ENCODE measurements at places on chromosomes 3 and 15.

DNA sequence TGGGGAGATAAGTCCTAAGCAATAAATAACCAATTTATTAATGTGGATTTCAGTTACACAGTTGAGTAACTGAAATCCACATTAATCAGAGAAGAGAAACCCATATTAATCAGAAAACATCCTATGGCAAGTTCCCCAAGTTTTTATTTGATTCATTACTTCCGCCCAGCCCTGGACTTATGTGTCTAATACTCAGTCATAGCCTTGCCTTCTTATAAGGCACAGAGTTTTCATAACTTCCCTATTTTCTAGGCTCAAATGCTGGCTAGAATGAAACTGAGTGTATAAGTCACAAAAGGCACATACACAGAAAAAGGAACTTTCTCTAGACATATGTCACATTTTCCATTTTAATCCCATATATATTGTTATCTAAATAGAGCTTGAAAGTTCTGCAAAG, 28.8 kb downstream of the CD47 start:
- no peak for DNase-seq

DNA sequence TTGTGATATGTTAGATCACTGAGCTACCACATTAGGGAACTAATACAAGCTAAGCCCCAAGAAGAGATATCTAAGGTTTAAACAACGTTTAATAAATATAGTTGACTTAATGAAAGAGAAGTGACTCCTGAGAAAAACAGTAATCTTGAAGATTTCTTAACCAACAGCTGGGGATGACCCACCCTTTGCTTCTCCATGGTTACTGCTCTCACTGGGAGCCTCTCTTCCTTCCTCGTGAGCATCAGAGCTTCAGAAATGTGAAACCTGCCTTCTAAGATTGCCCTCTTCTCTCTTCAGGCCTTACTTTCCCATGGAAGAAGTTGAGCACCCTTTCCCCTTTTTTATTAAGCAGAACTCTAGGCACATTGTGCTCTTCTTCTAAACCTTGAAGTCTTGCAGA, 132.2 kb upstream of the NR2E3 start:
- no peak for DNase-seq

GRCh38 chr15:57183614-57184344, 192.5 kb upstream of the CGNL1 start:
- no peak for DNase-seq

- no peak for DNase-seq
These were observed 103.5 kb downstream of the CORO2B start for GRCh38 chr15:68682330-68682729.

GRCh38 chr15:68650901-68651709, 72.3 kb downstream of the CORO2B start:
- no peak for DNase-seq

DNA sequence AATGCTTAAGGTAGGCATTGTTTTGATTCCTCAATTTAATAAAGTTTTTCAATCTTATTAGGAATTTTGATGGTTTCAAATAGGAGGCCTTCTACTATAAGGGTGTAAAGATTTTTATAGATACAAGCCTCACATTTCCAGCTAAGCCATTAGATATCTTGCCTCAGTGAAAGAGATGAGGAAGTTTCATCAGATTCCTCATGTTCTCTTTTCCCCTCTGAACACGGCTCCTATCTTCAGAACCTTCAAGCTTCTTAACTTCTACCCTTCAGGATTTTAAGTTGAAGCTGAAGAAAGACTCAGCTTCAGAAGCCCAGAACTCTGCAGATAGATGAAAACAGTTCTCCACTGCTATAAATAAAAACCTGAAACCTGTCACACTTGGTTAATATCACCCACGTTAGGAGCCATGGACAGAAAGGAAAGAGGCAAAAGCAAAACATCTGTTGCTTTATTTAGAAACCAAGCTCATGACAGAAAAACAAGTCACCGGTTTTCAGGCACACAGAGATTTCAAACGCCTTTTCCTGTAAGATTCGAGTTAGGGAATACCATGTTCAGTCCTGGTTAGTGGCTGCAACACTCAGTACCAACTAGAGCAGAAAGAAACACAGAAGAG, 82.2 kb upstream of the GOLGA8B start:
- DNase-seq, result no peak

- no peak for DNase-seq
These were observed 204.7 kb upstream of the MCTP2 start for GRCh38 chr15:94026458-94027304.

GRCh38 chr15:95829062-95829461, 501.4 kb upstream of the NR2F2 start:
- DNase-seq, result no peak

DNA sequence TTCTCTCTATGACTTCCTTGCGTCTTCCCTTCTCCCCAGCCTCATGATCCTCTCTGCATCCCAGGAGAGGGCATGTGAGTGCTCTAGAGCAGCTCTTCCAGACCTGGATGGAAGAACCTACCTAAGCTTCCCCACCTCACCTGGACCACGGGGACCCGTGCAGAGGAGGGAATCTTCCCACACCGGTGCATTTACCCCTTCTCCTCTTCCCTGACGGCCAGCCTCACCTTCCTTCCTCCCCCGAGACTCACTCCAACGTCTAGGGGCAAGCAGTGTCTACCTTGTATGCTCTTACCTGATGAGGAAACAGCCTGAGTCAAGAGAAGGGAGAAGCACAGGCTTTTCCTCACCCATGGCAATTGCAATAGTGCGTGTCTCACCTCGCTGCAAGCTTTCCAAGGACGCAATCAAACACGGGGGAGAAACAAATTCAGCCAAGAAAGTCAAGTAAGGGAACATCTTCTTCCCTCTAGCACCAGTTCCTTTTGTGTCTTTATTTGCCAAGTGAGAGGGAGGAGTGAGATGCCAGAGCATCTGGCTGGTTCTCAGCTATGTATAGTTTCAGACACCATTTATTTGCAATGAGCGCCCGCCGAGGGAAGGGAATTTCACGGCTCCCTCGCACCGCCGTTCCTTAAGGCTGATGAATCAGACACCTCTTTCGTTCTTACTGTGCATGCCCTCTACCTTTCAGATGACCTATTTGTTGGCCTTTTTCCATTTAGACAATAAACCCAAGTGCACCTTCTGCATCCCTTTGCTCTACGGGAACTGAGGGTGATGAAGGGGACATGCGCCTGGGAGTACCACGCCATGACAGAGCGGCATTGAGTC, 1.8 kb upstream of the CCR9 start:
- no peak for DNase-seq

DNA sequence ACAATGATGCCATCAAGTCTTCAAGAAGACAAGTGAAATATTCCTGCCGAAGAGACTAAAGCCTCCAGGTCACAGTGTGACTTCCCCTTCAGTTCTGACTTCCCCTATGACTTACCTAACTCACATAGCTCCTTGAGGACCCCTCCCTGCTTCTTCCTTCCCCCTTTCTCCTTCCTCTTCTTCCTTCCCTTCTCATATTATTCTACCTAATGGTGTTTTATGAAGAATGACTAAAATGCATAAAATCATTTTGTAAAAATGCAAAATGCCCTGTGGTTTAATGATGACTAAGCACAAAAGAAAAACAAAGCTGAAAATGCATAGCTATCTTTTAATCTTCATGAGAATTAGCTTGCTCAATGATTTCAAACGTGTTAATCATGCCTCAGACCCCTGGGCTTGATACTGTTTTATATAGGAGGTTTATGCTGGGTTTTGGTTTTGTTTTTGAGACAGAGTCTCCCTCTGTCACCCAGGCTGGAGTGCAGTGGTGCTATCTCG, 26.1 kb upstream of the TM4SF4 start:
- DNase-seq, result no peak

DNA sequence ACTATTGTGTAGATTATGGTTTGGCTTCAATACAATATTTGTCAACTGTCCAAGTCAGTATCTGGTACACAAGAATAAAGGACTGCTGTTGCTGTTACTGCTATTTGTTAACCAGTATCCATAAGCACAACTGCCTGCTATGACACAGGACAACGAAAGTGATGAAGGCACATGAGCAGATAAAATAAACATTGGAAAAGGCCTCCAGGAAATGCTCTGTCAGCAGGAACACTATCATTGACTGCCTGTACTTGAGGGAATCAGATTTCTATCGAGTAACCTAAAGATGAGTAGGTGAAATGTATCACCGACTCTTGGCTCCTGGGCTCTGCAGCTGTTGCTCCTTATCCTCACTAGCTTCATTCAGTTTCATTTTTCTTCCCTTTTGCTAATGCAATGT, 56.5 kb downstream of the FMN1 start:
- DNase-seq, result no peak

- no peak for DNase-seq
These were observed 131.0 kb downstream of the PDZRN3 start for GRCh38 chr3:73493543-73494308.

Measured in activated CD4-positive, alpha-beta T cell treated with anti-CD3 and anti-CD28 coated beads for 1 hour (primary cell).